ENCODE measurements at places on chromosomes 1 and 21.

DNA sequence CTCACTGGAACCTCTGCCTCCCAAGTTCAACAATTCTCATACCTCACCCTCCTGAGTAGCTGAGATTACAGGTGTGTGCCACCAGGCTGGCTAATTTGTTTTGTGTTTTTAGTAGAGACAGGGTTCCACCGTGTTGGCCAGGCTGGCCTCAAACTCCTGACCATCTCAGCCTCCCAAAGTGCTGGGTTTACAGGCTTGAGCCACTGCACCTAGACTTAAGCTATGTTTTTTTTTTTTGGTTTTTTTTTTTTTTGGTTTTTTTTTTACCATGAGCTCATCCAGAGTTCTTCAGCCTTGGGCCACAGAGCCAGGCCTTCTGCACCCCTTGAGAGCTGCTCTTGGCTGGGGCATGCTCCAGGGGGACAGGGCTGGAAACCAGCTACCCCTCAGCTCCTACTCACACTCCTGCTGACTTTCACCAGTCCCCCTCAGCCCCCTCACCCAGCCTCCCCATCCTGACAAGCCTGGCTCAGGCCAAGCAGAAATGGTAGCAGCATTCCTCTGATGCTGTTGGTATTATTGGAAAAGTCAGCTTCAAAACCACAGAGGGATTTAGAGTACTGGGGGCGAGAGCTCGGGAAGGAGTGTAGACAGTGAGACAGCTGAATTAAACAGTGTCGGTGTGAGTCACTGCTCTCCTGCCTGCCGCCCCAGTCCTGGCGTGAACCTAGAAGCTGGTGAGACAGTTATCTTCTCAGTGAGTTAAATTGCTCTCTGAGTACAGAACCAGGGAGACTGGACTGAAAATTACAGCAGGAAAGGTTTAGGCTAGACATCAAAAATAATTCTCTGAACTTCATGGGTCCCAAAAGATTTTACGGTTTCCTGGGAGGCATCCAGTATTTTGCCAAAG is 63.7 kb downstream of the NAV1 start:
- DNase-seq, result no peak

DNA sequence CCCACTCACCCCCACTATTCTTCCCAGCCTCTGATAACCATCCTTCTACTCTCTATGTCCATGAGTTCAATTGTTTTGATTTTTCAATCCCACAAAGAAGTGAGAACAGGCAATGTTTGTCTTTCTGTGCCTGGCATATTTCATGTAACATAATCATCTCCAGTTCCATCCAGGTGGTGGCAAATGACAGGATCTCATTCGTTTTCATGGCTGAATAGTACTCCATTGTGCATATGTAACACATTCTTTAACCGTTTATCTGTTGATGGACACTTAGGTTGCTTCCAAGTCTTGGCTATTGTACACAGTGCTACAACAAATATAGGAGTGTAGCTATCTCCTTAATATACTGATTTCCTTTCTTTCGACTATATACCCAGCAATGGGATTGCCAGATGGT is 169.3 kb upstream of the NFIA start:
- DNase-seq, result no peak

DNA sequence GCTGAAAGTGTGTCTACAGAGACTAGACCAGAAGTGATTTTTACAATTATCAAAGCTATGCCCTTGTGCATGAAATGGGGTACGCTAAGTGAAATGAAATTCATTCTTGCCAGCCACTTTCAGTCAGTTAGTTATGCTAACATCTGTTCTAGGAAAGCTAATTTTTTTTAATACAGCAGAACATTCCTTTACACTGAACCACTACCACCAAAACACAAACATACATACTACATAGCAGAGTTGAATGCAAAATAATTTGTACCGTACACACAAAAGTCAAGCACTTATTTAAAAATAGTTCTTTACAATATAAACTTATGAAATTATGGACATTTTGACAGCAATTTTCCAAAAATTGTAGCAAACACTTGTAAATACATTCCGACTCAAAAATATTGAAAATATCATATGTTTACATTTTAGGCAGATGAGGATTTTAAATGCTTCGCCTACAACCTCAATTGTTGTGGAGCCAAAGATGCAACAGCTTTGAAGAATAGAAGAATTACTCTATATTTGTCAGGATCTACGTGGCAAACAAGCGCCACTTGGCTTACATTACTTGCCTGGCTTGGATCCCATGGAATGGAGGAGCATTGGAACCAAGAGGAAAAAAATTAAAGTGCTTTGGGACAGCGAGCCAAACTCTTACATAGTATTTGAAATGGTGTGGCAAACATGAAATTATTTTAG is 30.6 kb downstream of the WLS start:
- DNase-seq, result peak; percentile 68

- DNase-seq, result peak; percentile 93
These were observed at the start of gene HHAT for GRCh38 chr1:210328746-210329503. HHAT (plus strand) TSS chr1:210328902; CDS start chr1:210348976, 20,074 bp downstream.

GRCh38 chr1:209900734-209901133 is 37.3 kb upstream of the SYT14 start:
- no peak for DNase-seq

DNA sequence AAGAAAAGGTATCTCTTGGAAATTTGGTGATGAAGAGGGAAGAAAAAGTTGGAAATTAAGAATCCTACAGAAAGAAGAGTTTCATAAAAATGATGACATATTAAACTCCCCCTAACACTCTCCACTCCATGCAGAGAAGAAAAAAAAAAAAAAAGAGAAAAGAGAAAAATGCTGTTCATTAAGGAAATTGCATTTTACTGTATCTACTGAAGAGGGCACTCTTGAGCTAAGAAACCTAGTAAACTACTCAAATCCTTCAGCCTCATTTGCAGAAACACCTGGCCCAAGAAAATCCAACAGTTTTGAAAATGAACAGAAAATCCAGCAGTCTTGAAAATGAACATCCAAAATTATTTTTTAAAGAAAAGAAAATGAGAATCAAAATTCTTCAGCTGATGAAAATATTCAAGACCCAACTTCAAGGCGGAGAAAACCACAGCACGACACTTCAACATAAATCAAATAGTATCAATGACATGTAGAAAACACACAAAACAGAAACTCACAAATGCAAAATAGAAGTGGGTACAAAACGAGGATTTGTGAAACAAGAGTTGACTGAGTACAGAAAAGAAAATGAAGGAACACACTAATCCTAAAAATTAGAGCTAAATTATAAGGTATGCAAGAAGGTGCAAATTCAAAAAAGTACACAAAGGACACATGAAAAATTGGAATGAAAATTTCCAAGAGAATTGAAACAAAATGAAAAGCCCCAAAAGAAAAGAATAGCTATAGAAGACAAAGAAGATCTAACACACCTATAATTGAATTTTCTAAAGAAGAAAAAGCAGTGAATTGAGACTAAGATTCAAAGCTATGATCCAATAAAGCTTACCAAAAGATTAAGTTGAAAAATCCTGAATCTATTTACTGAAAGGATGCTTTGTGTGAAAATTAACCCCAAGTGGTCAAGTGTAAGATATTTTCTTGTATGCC is 73.2 kb upstream of the DNAJC6 start:
- peak; percentile 28 for DNase-seq

GRCh38 chr21:33964706-33965325 is 49.2 kb upstream of the ATP5PO start:
- no peak for DNase-seq

- no peak for DNase-seq
These were observed 211.1 kb downstream of the LRRC40 start for GRCh38 chr1:69994241-69994640.

- DNase-seq, result no peak
These were observed 2.6 kb upstream of the GSTM4 start for GRCh38 chr1:109653306-109653705.

GRCh38 chr1:184629266-184629665 is 125.4 kb downstream of the EDEM3 start:
- peak; percentile 32 for DNase-seq

DNA sequence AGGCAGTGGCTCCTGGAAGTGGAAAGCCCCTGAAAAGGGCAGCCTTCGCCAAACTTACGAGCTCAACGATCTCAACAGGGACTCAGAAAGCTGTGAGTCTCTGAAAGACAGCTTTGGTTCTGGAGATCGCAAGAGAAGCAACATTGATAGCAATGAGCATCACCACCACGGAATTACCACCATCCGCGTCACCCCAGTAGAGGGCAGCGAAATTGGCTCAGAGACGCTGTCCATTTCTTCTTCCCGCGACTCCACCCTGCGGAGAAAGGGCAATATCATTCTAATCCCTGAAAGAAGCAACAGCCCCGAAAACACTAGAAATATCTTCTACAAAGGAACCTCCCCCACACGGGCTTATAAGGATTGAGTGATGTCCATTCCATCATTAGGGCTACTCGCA is 42.4 kb downstream of the PLPPR4 start:
- DNase-seq, result no peak

- DNase-seq, result peak; percentile 58
These were observed 58.3 kb downstream of the UBE2T start for GRCh38 chr1:202283379-202283844.

GRCh38 chr1:93180723-93181613 is at the start of gene CCDC18:
CCDC18 (plus strand) TSS chr1:93180724; CDS start chr1:93183362, 2,638 bp downstream.
- no peak for DNase-seq

DNA sequence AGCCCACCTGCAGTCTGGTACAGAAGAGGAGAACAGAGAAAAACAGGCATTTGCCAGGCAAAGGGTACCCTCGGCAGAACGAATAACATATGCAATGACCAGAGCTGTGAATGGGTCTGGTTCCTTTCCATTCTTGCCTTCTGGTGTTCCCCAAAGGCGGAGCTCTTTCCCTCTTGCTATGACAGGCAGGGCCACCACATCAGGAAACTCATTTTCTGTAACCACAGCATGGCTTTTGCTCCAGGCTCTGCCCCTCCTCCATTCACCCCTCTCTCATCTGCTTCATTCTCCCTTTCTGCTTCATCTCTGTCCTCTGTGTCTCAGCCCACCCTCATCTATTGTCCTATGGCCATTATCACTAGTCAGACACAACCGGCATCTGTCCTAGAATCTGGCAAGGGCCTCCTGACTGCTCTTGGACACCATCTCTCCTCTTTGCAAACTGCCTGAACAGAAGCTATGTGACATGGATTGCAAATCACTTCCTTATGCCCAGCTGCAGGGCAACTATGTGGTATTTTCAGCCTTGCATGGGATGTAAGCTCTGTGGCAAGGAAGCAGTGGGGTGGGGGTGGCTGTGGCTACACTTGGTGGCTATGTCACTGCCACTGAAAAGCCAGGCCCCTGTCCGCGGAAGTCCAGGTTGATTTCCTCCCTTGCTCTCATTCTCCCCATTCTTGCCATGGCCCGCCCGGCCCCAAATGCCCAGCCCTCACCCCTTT is 78.8 kb upstream of the ABCD3 start:
- DNase-seq, result no peak

DNA sequence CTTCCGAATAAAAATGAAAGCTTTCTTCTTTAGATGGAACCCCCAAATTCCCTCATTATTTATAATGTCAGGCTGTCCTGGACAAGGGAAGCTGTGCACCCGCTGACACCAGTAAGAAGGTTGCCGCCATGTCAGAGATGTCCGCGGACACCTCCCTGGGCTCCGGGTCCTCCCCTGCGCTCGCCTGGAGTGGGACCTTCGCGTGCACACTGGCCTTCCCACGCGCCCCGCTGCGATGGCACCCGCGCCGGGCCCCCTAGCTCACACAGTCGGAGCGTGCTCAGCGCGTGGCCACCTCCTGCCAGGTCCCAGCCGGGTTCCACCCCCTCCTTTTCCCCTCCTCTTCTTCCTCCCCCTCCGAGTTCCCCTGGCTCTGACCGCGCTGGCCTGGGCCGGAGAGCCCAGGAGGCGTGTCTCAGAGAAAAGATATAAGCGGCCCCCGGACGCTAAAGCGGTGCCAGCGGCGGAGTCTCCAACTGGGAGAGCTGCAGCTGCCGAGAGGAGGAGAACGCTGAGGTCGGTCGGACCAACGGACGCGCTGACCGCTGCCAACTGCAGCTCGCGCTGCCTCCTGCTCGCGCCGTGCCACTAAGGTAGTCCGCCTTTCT is at the start of gene G0S2:
Gene G0S2, plus strand, starts transcription at position 456 of the 608 bp plus-strand sequence. CDS start 273 bp downstream, outside the sequence.
- peak; percentile 93 for DNase-seq

- peak; percentile 42 for DNase-seq
These were observed 107.0 kb downstream of the SLC5A9 start for GRCh38 chr1:48329486-48329885.

GRCh38 chr1:28894785-28895184 is 19.6 kb upstream of the EPB41 start:
- no peak for DNase-seq

- no peak for DNase-seq
These were observed 15.7 kb downstream of the FTCD start for GRCh38 chr21:46139686-46140085.

DNA sequence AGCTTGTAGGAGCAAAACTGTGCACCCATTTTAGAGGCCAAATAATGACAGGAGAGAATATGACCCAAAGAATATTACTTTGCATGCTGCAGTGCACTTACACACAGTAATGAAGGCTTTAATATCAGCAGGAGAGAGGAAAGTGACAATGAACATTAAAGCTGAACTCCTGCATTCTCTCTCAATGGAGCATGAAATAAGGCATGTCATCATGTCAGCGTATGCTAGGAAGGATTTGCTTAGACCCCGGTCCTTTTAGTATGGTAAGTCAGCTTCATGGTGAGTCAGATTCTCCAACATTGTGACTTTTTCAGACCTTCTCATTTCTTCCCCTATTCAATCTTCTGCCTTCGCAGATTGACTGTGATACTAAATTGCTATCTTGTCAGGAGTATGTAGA is 210.7 kb upstream of the TMPRSS15 start:
- no peak for DNase-seq

GRCh38 chr1:10635085-10635896 is 160.5 kb downstream of the PEX14 start:
- peak; percentile 46 for DNase-seq

DNA sequence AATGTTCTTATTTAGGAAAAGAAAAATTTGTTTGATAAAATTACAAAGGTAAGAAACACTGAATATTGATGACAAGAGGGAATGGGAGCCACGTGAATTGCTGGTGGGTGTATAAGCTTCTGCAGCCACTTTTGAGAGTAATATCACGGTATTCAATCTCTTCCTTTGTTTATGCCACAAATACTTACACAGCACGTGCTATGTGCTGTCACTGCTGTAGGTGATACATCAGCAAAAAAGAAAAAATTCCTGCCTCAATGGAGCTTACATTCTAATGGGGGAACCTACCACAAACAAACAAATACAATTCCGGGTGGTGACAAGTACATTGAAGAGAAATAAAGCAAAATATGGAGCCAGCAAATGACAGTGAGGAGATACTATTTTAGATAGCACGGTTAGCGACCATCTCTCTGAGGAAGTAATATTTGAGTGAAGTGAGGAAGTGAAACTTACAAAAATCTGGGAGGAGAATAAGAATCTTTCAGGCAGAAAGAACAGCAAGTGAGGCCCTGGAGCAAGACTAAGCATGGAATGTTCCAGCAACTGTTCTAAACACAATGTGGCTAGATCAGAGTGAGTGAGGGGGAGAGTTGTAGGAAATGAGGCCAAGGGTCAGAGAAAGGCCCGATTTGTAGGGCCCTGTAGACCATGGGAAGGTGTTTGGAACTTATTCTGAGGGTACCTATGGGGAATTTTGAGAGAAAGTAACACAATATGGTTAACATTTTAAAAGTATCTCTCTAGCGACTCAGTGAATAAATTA is 2.6 kb upstream of the FCRLB start:
- DNase-seq, result no peak

- no peak for DNase-seq
These were observed 124.8 kb downstream of the SIK1 start for GRCh38 chr21:43302062-43302700.

- no peak for DNase-seq
These were observed 15.9 kb upstream of the ITPKB start for GRCh38 chr1:226754793-226755533.
